Left renal cortex interstitium (tissue), 4 donors: ENCODE measurements at places on chromosomes 2 and 18. TPM values are rescaled to one million over a fixed set of nuclear protein-coding genes. Genes with fewer than 3 reads are reported as not detected.

- no peak for DNase-seq
Observed at GRCh38 chr2:9137379-9138150, 69.0 kb upstream of the ASAP2 start.

GRCh38 chr2:47095349-47096020 lies 59.6 kb downstream of the STPG4 start:
- no peak for DNase-seq

GRCh38 chr18:63365876-63366212 lies 1.2 kb downstream of the KDSR start:
- no peak for DNase-seq

Gene LIMS2
- polyA plus RNA-seq = 19.3 TPM

DNA sequence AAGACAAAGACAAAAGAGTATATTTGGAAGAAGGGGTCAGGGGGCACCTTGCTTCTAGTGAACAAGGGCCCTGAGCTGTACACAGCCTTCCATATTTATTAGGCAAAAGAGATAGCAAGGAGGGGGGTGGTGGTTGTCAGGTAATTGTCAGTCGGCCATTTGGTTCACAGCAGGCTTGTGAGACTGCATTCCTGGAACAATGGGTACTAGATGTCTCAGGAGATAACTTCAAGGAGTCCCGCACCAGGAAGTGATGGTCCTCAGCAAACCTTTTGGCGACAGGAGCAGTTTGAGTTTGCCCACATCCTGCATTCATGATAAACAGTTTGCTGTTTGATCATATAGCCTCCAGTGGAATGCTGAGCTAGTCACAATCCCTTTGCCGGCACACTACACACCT lies 376.4 kb upstream of the RAB12 start:
- DNase-seq = no peak

Gene KIF1A
- polyA plus RNA-seq = 14.0 TPM

Gene STON1
- polyA plus RNA-seq = 35.8 TPM

GRCh38 chr2:112275887-112276773 lies 733 bp downstream of the ZC3H6 start:
- DNase-seq = peak; percentile 80
